ENCODE measurements at places on chromosomes 11 and 22.

- no peak for DNase-seq
These were observed 7.5 kb upstream of the SLC15A3 start for GRCh38 chr11:60959431-60959830.

GRCh38 chr11:112134473-112134872 is 29.4 kb downstream of the IL18 start:
- no peak for DNase-seq

GRCh38 chr22:36125434-36125833 is 35.1 kb downstream of the APOL3 start:
- DNase-seq: no peak

GRCh38 chr11:90134478-90135003 is at the start of gene NAALAD2:
TSS of gene NAALAD2 (plus strand) at chr11:90134663. CDS start at chr11:90134759, 96 bp downstream.
- DNase-seq: no peak

- DNase-seq: no peak
These were observed 73.5 kb downstream of the ZBTB16 start for GRCh38 chr11:114132944-114133394.

GRCh38 chr11:110134110-110134509 is 40.9 kb downstream of the ZC3H12C start:
- DNase-seq: no peak

DNA sequence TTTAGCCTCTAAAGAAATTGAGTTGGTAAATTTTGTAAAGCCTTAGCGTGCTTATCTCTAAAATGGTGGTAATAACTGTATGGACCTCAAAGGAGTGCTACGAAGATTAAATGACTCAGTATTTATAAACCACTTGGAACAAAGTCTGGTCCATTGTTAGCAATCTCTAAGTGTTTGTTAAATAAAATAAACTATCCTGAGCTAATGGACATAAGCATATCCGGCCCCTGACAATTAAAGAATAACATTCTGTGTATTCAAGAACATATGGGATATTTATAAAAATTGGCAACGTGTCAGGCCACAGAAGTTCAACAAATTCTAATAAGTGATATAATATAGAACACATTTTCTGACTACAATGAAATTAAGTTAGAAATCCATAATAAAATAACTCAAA is 71.0 kb downstream of the MYEOV start:
- DNase-seq: no peak

DNA sequence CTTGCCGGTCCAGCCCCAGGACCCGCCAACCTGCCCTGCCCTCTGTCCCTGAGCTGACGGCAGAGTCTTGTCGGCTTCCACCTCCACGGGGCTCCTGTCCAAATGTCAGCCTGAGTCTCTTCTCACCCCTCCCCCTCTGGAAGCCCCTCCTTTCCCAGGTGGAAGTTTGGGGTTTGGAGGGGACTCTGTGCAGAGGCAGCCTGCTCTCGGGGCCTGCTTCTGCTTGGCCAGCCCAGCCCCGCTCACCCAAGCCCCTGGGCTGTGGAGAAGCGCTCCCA is 31.0 kb downstream of the CTTN start:
- no peak for DNase-seq

DNA sequence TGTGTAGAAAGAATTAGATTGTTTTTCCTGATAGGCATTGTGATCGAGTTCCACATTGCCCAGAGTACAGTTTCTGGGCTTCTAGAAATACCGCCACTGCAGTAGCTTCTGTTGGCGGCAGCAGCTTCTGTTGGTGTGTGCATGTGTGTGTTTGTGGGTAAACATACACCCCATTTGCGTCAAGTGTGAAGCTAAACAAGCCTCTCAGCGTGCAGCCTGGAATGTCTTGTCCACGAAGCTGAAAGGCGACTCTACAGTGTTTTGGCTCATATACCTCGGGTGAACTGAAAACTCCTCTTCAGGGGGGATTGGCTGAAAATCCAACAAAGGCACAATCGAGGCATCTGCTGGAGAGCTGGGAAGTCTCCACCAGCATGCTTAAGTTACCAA is 112.0 kb upstream of the E2F8 start:
- DNase-seq: no peak

GRCh38 chr11:75355051-75355450 is 3.6 kb upstream of the ARRB1 start:
- no peak for DNase-seq

GRCh38 chr11:43962383-43963278 is 20.2 kb downstream of the C11orf96 start:
- DNase-seq: no peak

- DNase-seq: no peak
These were observed 18.8 kb downstream of the RASD2 start for GRCh38 chr22:35559354-35560005.

- DNase-seq: no peak
These were observed 218.8 kb downstream of the HIPK3 start for GRCh38 chr11:33475993-33476392.

GRCh38 chr11:76629853-76630599 is 40.5 kb downstream of the LRRC32 start:
- DNase-seq: no peak

DNA sequence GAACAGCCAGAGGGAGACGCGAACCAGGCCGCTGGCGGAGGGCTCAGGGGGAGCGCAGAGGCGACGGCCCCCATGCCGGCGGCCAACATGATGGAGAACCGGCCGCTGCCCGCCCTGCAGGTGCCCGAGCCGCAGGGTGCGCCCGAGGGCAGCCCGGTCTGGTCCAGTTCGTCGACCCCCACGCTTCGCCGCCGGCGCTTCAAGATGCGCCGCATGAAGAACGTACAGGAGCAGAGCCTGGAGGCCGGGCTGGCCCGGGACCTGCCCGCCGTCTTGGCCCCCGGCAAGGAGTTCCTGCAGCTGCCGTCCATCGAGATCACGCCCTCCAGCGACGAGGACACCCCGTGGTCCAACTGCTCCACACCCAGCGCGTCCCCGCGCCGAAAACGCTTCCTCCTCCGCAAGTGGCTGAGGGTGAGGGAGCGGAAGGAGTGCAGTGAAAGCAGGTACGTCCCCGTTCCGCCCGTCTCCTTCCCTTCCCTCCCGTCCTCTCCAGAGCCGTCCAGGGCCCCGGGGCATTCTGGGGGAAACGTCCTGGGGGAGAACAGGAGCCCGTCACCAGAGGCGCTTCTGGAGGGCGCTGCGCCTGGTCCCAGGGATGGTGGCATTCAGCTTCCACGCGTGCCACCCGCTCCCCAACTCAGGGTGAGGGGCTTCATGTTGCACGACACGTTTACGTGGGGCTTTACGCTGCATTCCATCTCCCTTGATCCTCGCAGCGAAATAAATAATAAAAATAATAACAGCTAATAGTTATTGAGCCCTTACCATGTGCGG is 840 bp downstream of the GRAMD1B start:
- no peak for DNase-seq

DNA sequence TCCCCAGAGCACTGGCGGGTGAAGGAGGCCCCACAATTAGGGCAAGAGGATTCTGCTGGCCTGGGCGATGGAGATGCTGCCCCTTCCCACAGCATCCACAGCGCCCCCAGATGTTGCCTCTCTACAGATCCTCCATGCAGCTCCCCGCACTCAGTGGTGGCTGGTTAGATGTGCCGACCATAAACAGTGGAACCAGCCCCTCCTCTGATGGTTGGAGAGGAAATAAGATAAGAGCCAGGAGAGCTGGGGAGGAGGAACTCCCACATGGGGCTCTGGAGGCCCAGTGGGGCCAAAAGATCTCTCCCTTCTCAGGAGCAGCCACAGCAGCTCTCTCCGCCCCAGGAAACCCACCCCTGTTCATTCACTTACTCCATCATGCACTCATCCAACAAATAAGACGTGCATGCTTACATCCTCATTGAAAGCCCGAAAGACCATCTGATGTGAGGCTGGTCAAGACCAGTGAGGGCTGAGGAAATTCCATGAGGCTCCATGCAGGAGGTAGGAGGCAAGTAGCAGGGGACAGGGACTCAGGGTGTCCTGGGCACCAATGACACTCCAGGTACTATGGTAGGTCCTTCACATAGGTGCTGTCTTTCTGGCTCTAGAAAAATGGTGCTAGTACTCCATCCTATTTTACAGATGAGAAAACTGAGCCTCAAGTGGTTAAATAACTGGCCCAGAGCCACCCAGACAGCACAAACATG is 1.5 kb downstream of the PTGDR2 start:
- DNase-seq: no peak

GRCh38 chr11:76752321-76753143 is 30.6 kb upstream of the TSKU start:
- no peak for DNase-seq

DNA sequence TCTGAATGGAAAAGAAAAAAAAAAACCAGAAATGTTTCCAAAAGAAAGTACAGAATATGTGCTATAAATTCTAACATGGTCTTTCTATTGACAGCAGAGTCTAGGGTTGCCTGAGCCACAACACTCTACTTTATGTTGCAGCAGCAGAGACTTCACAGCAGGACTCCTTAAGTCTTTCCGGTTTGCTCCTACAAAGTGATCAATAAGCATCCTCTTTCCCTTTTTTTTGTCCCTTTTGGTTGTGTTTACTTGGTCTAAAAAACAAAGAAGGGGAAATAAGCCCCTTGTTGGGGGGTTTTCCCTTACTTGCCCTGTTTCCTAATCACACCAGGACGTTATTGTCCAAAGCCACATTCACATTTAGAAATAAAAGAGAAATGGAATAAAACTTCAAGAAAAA is 163.1 kb upstream of the MPPED2 start:
- DNase-seq: no peak

- DNase-seq: no peak
These were observed 1020.5 kb downstream of the BRD1 start for GRCh38 chr22:48807155-48807554.

DNA sequence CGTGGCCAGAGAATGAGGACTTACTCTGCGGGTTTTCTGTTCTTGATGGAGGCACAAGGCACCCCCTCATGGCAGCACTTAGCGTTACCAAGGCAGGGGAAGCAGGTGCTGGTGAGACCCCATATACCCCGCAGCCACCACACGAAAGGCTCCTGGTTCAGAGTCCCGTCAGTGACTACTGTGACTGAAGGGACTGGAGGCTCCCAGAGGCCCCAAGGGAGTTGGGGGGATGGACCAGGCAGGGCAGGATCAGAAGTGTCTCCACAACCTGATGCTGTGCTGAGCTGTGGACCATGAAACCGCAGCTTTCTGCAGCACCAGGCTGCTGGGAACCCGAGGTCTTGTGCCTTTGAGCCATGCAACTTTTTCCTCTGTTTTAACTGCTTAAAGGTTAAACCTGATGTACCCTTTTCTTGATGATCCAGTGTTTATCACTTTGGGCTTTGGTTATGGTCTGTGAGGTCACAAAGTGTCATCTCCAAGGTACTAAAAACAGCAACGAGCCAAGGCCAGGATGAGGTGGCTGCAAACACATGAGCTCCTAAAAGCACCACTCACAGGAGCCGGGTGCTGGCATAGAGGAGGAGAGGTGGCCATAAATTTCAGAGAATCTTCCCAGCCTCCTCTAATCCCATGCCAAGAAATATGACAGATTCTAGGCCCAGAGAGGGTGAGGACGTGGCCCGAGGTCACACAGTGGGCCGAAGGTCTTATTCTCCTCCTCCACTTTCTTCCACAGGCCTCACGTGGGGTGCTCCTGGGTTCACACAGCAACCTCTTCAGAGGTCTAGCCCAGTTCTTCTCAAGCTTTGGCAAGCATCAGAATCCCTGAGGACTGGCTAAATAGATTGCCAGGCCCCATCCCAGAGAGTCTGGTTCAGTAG is 4.2 kb upstream of the LRRC32 start:
- DNase-seq: no peak

DNA sequence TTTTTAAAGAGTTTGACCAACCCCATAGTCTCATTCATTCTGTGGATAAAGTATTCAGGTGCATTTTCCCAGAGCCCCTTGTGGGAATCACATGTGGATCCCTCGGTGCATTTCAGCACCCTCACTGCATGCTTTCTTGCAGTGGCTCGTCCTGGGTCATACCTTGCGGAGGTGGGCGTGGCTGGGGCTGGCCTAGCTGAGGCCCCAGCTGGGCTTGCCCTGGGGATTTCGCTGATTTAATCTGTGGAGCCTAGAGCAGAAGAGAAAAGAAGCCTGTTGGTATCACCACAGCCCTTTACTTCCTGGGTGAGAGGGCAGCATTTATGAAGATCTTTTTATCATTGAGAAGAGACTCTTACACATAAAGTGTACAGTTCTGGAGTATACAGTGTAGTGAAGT is 53.1 kb downstream of the FBXO7 start:
- DNase-seq: no peak

GRCh38 chr11:8709002-8709672 is 26.5 kb downstream of the RPL27A start:
- no peak for DNase-seq

GRCh38 chr11:11318961-11319360 is 34.1 kb downstream of the CSNK2A3 start:
- no peak for DNase-seq

DNA sequence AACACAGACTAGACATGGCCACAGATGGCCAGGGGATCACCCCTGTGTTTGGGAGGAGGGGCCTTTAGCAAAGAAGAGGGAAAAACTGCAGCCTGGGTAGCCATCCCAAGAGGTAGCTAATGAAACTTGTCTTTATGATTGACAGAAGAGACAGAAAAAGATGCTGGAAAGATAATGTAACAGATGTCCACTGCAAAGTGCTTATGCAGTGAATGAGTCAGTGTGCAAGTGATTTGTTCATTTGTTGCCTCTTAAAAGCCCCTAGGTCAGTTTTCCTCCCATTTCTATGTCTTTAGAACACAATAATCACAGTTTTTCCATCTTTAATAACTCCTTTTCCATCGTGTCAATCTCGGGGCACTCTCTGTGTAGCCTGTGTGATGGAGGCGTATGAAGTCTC is 57.2 kb downstream of the INSC start:
- no peak for DNase-seq

DNA sequence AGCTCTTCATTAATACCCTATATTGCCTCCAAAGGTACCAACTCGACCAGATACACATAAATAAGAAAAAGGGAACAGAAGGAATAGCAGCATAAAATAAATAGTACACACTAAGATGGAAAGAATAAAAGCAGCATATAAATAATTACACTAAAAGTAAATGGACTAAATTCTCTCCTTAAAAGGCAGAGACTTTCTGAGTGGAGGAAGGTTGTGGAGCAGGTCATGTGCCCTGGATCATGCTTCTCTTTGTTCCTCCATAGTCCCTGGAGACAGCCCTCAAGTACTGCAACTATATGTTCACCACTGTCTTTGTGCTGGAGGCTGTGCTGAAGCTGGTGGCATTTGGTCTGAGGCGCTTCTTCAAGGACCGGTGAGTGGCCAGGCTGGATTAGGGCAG is 101.4 kb downstream of the CACNA1I start:
- DNase-seq: no peak

GRCh38 chr11:13105237-13105844 is 96.2 kb downstream of the RASSF10 start:
- no peak for DNase-seq

- DNase-seq: no peak
These were observed 297.6 kb downstream of the KIRREL3 start for GRCh38 chr11:126702987-126703386.

All from stimulated activated CD4-positive, alpha-beta T cell treated with anti-CD3 and anti-CD28 coated beads, Interleukin-1b, Interleukin-23, amount 100 ng/mL, for 4 hours (primary cell).